Choroid plexus epithelial cell (primary cell): ENCODE measurements at places on chromosomes 6 and 20.

GRCh38 chr6:3693831-3694230 is 57.7 kb downstream of the PXDC1 start:
- DNase-seq = peak; percentile 23

DNA sequence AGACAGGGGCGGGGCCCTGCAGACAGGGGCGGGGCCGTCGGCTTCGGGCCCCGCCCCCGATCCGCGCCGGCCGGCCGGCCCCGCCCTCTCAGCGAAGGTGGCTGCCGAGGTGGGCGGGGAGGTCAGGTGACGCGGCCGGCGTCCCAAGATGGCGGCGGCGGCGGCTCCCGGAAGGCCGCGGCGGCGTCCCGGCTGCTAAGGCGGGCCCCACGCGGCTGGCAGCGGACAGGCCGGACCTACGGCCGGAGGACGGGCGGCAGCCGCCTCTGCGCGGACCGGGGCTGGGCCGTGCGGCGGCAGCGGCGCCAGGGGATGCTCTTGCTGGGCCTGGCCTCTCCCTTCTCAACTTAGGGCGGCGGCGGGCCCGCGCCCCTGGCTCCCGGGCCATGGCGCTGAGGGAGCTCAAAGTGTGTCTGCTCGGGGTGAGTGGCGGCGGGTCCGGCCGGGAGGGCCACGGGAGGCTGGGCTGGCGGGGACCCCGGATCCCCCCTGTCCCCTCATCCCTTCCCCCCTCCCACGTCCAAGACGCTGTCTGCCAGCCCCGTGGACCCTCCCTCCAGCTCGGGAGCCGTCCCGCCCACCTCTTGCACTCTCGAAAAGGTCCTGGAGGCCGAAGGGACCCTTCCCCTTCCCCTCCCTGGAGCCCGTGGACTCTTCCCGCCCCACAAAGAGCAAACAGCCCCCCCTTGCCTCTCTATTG is at the start of gene RAB22A:
TSS of gene RAB22A (plus strand) at position 125 of the 700 bp plus-strand sequence. CDS start at position 387, 262 bp downstream.
- DNase-seq = peak; percentile 86

DNA sequence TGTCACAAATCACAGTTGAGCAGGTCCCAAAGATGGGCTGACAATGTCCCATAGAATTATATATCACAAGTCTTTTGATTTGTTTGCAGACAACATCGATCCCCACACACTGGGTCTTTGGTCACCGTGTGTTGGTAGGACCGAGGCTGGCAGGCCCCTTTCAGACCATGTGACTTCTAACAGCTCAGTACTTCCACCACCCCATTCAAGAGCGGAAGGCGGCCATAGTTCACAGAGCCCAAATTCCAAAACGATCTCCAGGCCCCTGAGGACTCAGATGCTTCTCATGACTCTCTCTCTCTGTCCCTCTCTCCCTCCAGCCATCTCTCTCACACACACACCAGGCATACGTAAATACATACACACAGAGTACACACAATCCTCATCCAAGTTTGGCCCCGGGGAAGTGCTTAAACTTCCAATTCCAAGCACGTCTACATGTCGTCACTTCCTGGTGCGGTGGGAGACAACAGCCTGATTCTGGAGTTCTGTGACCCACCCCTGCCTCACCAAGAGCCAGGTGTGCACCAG is 155.9 kb upstream of the INSM1 start:
- DNase-seq = no peak

DNA sequence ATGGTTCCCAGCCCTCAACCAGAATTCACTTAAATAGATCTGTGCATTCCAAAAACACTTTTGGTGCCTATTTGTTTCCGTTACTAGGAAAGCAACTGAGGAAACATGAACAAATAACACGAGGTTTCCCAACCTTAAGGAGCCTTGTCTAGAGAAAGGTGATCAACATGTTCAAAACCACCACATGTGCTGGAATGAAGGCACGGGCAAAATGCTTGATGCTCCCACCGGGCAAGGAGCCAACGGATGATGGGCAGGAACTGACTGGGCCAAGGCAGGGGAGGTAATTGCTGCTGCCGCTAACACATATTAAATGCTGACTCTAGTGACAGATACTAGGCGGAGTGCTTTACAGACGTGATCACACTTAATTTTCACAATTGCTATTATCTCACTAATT is 2.5 kb downstream of the MYLK4 start:
- no peak for DNase-seq

- no peak for DNase-seq
Measured at GRCh38 chr20:14778096-14778495, 440.7 kb upstream of the FLRT3 start.

GRCh38 chr6:73364549-73364948 is 2.1 kb downstream of the KHDC3L start:
- DNase-seq = no peak

GRCh38 chr20:47964149-47964548 is 178.9 kb upstream of the SULF2 start:
- no peak for DNase-seq

DNA sequence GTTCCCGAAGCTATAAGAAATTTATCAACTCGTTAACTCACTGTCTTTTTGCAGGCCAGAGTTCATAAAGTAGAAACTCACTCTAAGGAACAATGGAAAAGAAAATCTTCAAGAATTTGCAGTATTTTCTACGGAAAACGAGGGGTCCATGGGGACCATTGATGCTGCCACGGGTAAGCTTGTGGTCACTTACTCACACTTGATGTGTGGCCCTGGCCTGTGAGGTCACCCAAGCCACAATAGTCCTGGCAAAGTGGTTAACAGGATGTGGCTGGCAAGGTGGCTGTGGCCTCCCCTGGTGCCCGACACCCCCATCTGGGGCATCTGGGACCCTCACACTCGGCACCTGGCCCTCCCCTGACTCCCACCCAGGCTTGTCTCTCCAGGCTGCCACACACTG is 123.4 kb downstream of the C6orf118 start:
- no peak for DNase-seq

- DNase-seq = no peak
Measured at GRCh38 chr6:34152806-34153520, 7.1 kb upstream of the GRM4 start.

DNA sequence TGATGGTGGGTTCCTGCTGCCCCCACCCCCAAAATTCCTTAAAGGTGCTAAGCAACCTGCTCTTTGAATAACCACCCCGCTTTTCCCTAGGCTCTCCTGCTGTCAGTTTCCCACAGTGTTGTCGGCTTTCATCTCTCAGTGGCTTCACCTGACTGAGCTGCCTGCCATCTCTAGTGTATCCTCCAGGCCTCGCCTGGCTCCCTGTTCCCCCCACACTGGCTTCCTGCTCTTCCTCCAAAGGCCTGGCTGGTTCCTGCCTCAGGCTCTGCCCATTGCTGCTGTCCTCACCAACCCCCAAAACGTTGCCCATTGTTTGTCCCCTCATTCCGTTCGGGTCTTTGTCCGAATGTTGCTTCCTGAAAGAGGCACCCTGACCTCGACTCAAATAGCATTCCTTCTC is 93.8 kb upstream of the POPDC3 start:
- no peak for DNase-seq

GRCh38 chr20:10671221-10671918 is 2.4 kb downstream of the JAG1 start:
- DNase-seq = peak; percentile 95
